Activated CD4-positive, alpha-beta T cell treated with anti-CD3 and anti-CD28 coated beads, Interleukin-2, amount 50 U/mL, for 4 hours (primary cell): ENCODE measurements at places on chromosomes 16 and 17.

DNA sequence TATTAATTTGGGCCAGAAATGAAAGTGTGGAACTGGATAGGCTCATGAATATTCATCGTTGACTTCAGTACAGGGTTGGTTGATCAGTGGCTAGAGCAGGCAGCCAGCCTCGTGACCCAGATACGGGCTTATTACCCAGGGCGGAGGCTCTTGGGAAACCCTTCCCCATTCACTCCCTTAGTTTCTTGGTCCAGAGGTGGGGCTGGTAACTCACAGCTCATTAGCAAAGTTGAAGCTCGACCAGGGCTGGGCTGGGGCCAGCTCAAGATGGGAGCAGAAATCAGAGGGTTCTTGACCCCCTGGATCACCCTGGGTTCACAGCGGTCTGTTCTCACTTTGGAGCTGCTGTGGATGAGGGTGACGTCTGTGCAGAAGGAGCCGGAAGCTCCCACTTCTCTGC lies 44.6 kb upstream of the GSE1 start:
- DNase-seq, result no peak

GRCh38 chr16:65749506-65749905 lies 617.0 kb upstream of the CDH5 start:
- no peak for DNase-seq

DNA sequence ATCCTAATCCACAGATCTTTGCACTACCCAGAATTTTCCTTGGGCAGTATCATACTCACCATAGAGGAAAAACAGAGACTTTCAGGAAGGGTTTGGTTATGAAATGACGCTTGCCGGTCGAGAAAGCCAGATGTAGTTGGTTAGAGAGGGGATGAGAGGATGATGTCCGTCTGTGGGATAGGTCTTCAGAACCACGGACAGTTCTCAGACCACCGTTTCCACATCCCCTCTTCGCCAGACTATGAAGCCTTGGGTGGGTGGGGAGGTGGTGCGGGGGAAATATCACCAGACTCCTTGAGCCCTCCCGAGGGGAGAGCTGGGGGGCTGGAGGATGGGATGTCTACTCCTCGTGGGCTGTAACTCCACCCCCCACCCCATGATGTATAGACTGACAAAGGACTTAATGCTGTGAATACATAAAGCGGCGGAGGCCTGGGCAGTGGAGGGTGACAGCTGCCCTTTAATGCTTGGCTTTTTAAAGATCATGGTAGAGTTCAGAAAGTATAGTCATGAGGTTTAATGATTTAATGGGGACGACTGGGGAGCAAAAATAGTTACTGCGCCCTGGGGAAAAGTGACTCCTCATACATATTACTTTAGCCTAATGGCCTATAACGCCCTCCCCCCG lies 96.6 kb downstream of the MRM1 start:
- no peak for DNase-seq

DNA sequence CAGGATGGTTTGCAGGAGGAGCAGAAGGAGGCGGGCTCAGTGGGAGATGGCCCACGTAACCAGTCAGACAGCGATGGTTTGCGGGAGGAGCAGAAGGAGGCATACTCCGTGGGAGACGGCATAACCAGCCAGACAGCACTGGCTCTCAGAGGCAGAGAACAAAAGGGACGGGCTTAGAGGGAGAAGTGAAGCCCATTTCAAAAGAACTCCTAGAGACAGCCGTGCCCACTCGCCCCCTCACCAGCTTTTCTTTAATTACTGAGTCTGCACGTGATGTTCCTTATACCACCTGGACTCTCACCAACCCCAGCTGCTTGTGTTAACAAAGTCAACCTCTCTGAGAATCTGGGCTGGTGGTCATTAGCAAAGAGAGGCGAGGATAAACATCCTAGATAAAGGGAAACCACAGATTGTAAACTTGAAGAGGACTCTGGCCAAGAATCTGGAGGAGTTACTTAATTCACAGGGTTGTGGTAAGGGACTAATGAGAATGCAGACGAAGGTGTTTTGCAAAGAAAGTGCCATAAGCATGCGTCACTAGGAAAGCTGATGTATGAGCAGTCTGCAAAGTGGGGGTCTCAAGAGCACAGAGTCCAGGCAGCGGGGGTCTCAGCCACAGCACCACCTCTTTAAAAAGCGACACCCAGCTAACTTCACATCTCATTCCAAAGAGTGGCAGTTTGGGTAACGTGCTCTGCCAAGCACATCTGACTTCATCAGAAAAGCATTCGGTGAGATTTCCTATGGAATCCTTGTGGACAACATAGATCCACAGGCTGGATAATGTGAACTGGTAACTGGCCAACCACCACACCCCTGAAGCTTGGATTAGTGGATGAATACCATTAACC lies 51.7 kb downstream of the NXN start:
- DNase-seq, result no peak

DNA sequence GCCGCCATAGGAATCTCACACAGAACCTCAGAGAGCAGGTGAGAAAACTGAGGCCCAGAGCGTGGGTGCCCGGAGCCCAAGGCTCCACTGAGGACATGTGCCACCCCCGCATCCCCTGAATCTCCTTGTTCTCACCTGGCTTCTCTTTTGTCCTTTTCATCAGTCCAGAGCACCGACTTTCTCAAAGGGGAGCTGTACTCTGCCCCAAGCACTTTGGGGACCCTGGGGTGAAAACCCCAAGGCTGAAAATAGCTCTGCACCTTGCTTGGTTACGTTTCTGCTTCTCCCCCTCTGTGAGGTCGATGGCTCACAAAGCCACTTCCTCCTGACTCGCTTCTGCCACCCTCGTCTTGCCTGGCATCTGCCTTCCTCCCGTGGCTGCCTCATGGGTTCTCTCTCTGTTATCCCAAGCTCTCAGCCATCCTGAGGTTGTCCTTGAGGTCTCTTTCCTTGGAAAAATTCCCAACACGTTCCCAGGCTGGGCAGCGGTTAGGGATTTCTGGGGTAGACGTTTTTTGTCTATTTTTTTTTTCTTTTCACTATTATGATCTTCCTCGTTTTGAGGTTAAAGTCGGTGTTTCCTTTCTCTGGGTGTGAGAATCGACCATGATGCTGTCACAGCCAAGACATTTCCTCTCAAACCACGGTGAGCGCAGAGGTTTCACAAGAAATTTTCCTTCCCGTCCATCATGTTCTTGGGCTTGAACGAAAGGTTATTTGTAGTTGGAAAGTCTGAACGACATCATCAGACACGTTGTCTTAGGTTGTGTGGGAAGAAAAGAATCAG lies 37.2 kb downstream of the IRF8 start:
- DNase-seq, result peak; percentile 67

- peak; percentile 69 for DNase-seq
Observed at GRCh38 chr17:28552176-28552999, at the start of gene UNC119. TSS of gene UNC119 (minus strand) at chr17:28552624. CDS start at chr17:28552557, 67 bp downstream.

DNA sequence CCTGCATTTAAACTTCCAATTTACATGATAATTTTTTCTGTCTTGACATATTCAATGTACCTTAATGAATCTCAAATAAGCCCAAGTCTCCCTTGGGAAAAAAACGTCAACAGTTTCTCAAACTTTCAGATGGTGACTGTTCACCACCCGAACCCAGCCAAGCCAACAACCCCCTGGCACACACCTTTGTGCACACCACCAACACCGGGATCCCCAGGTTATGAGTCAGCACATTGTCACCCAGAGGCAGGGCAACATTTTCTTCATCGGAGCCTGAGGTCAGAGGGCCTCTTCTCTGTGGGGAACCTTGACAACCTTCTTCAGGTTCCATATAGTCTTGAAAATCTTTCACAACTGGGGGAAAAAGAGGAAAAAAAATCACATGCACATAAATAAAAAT lies 15.5 kb downstream of the DYNC1LI2 start:
- DNase-seq, result no peak

DNA sequence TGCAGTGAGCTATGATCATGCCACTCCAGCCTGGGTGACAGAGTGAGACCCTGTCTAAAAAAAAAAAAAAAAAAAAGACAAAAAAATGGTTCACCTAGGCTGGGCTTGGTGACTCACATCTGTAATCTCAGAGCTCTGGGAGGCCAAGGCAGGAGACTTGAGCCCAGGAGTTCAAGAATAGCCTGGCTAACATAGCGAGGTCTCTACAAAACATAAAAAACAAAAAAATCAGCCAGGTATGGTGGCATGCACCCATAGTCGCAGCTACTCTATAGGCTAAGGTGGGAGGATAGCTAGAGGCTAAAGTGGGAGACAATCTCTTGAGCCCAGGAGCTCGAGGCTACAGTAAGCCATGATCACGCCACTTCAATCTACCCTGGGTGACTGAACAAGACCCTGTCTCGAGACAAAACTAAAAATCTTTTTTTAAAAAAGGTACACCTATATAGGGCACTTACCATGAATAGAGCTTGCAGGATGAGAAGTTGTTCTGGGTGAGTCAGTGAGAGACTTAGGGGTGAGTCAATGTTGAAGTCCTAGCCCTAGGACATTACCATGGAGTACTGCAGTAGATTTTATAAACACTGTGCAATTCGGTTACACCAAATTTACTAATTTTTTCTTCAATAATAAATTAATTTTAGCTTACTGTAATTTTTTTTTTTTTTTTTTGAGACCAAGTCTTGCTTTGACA lies 19.0 kb downstream of the USP32 start:
- DNase-seq, result no peak

- DNase-seq, result no peak
Observed at GRCh38 chr16:396605-397004, 394 bp upstream of the NME4 start.

DNA sequence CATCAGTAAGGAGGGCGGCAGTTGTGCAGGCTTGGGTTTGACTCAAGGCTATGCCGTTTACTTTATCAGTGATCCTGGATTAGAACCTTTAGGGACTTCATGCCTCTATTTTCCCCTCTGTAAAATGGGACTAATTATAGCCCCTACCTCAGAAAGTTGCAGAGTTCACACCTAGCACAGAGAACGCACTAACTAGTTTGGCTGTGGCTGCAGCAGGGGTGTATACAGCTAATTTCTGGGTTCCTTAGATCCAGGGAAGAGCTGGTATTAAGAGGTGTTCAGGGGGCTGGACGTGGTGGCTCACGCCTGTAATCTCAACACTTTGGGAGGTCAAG lies 267.3 kb downstream of the CPPED1 start:
- no peak for DNase-seq

- DNase-seq, result no peak
Observed at GRCh38 chr16:89266521-89267134, 49.1 kb downstream of the ZNF778 start.

- no peak for DNase-seq
Observed at GRCh38 chr16:75792771-75793492, 66.6 kb upstream of the CPHXL start.

DNA sequence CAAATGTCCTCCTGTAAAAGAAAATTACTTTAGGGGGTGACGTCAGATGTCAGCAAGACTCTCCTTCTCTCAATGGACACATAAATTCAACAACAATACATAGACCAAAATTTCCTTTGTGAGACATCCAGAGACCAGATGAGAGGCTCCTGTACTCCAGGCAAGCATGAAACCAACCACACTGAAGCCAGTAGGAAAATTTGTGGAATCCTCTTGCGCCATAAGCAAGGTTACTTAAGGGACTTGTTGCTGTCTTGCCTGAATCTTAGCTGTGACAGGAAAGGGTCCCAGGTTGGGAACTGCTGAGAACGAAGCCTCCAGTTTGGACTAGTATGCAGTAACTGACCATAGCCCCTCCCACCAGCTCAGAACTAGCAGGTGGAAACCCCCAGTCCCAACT lies 56.0 kb downstream of the CEP112 start:
- DNase-seq, result no peak
